ENCODE measurements at places on chromosomes 16 and 17.

DNA sequence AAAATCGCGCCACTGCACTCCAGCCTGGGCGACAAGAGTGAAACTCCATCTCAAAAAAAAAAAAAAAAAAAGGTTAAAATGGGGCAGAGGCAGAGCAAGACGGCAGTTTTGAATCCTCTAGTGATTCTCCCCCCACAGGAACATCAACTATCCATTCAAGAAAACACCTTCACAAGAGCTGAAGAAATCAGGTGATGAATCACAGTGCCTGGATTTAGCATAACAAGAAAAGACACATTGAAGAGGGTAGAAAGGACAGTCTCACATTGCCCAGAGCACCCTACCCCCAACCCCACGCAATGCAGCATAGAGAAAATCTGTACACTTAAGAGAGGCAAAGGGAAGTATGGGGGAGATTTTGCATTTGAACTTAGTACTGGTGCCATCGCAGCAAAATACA, 28.8 kb upstream of the RNF43 start:
- no peak for DNase-seq

DNA sequence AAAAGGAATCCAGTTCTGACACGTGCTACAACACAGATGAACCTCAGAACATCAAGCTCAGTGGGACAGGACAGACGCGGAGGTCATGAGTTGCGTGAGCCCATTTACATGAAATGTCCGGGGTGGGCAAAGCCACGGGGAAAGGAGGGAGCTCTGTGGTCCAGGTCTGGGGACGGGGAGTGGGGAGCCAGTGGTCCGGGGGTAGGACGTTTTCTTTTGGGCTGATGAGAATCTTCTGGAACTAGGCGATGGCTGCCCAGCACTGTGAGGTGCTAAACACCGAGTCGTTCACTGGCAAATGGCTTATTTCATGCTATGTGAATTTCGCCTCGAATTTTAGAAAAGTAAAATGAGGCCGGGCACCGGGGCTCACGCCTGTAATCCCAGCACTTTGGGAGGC, 2.6 kb upstream of the LMF1 start:
- no peak for DNase-seq

GRCh38 chr16:3866703-3867431, 13.6 kb downstream of the CREBBP start:
- DNase-seq: no peak

DNA sequence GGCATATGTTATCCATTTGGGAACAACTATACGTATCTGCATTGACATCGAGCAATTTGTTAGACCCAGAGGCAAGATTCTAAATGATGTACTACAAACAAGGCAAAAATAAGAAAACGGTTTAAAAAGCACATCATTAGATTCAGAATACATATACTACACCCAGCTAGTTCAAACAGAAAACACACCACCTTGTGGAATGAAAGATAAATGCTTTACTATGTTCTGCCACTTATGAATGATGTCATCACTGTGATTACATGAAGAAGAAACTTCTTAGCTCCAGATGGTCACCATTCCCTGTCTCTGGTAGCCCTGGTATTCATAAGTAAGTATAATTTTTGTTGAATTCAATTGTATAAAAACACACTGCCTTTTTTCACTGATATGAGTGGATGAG, 7.8 kb downstream of the NACA2 start:
- peak; percentile 33 for DNase-seq

- no peak for DNase-seq
Measured at GRCh38 chr17:47318197-47318918, 5.4 kb upstream of the EFCAB13 start.

GRCh38 chr17:50273654-50274040, 619 bp upstream of the TMEM92 start:
- DNase-seq: no peak

GRCh38 chr17:51164911-51165679, 1.1 kb upstream of the NME2 start:
- no peak for DNase-seq

GRCh38 chr17:16516594-16517051, 24.6 kb upstream of the LRRC75A start:
- DNase-seq: peak; percentile 61

DNA sequence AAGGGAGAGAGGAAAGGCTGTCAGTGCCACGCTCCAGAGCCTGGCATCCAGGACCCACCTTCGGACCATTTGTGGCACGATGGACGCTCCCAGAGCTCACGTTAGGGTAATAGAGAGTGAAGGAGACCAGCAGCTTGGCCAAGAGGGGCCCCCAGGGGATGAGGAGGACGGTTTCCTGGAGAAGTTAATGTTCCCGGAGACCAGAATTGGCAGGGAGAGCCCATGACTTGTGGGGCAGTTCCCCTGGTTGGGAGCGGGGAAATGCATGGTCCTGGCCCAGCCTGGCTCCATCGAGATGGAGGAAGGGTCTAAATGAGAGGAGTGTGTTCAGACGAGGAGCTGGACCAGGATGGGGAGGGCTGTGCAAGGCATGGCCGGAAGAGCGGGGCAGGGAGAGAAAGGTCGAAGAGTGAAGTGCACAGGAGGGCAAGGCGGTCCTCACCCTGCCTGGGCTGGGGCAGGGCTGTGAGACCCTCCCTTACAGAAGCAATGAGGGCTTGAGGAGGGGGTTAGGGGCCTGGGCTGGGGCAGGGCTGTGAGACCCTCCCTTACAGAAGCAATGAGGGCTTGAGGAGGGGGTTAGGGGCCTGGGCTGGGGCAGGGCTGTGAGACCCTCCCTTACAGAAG, 2.9 kb upstream of the HIC1 start:
- DNase-seq: peak; percentile 22

DNA sequence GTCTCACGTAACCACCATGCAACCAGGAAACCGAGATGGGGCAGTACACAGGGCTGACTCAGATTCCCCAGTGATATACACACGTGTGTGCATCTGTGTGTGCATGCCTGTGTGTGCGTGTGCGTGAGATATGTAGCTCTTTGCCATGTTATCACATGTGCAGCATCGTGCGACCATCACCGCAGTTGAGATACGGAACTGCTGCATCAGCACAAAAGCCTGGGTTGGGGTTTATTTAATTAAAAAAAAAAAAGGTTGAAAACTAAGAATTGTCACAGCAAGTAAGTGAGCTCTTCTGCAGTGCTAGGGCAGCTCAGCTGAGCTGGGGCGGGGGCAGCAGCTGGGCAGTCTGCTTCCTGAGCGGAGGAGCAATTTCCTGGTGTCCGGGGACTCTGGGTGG, 152.5 kb downstream of the RBFOX3 start:
- DNase-seq: no peak

- no peak for DNase-seq
Measured at GRCh38 chr17:8885967-8886684, 18.7 kb upstream of the PIK3R6 start.

DNA sequence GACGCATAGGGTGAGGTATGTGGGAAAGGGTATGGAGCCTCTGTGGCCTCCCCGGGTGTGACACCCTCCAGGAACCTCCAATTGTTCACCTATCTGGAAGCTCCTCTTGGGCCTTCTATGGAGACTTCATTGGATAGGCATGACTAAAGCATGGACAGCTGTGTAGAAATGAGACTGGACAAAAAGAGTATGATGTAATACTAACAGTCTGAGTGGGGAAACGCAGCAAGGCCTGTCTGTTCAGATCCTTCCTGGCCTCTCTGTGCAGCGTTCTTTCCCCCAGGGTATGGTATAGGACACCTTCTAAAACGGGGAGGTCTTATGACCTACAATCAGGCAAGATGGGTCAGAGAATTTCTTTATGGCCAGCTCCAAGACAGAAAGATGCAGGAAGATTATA, 30.7 kb upstream of the CCNF start:
- DNase-seq: no peak

GRCh38 chr17:57755480-57756070, 10.5 kb upstream of the CCDC182 start:
- DNase-seq: no peak

DNA sequence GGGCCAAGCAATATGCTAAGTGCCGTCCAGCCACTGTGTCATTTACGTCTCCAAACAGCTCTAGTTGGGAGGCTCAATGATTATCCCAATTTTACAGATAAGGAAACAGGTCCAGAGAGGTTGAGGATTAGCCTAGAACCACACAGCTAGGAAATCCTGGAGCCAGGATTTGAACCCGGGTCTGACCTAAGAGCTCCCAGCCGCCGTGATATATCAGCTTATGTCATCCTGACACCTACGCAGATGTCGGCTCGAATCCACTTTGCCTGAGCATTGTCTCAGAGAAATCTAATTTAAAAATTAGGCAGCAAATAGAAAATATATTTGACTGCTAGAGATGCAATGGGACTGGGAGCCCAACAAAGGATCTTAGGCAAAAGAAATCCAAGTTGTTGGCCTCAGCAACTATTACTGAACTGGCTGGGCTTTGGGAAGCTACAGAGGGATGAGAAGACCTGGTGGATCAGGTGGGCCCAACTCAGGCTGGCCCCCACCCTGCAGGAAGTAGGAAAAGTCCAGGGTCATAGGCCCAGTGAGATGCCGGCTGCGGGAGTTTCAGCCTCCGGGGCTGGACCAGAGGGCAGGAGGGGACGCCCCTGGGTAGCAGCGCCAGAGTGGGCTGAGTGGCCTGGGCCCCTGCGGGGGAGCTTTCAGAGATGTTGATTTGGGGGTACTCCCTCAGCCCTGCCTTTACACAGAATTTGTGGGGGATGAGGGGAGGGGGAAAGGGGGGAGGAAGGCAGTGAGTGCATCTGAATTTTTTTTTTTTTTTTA, 35.1 kb upstream of the IL21R start:
- DNase-seq: no peak

- DNase-seq: no peak
Measured at GRCh38 chr17:67183531-67183930, 61.5 kb downstream of the HELZ start.

- DNase-seq: no peak
Measured at GRCh38 chr17:8923762-8924161, 41.7 kb downstream of the PIK3R5 start.

- no peak for DNase-seq
Measured at GRCh38 chr17:59754552-59754951, 47.1 kb downstream of the VMP1 start.

DNA sequence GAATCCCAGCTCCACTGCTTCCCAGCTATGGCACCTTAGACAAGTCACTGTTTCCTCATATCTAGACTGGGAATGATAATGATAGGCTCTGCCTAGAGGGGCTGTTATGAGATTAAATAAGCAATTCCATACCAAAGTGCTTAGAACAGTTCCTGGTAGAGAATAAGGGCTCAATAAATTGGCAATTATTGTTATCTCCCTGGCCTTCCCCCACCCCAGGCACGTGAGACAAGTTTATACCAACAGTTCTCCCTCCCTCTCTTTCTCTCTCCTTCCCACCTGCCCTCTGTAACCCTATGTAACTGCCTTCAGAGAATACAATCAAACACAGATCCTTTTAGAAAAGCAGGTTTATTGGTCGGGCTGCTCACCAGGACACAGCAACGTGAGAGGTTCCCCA, 13.9 kb upstream of the STAT3 start:
- peak; percentile 93 for DNase-seq

- DNase-seq: no peak
Measured at GRCh38 chr17:57032343-57032742, 52.7 kb upstream of the AKAP1 start.

Measured in small intestine (tissue), 16 donors.